T-helper 9 cell (primary cell): ENCODE measurements at places on chromosomes 16 and 17.

DNA sequence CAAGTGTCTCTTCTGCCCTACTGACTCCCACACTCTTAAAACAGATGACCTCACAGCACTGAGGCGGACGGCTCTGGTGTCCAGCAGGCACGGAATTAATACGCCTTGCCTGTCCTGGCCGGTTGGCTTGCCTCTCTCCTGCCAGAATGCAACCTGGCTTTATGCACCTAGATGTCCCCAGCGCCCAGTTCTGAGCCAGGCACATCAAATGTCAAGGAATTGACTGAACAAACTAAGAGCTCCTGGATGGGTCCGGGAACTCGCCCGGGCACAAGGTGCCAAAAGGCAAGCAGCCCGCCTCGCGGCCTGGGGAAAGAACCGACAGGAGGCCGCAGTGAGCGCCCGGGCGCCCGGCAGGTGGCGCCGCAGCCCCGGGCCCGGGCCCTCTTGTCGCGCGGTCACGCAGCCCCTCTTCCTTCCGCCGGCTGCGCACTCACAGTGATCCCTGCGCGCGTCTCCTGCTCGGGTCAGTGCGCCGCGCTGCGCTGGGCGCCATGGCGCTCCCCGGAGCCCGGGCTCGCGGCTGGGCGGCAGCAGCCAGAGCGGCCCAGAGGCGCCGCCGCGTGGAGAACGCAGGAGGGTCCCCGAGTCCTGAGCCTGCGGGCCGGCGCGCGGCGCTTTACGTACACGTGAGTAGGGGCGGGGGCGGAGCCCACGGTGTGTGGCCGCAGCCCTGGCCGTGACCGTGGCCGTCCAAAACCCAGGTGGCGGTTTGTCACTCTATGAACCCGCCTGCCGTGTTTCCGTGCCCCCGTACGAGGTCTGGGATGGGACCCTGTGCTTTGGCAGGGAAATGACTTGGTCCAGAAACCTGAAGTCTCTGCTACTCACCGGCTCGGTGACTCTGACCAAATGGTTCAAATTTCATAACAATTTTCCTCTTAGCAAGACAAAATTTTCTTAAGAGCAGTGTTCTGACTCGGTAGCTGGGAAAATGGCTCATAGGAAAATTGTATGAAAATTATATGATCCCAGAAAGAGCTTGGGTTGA lies at the start of gene RSAD1:
Gene RSAD1 (plus strand): TSS at position 470 of the 991 bp plus-strand sequence. CDS start 25 bp downstream, at position 495.
- peak; percentile 71 for DNase-seq

- no peak for DNase-seq
These were observed 45.2 kb upstream of the STAC2 start for GRCh38 chr17:39270923-39271322.

- no peak for DNase-seq
These were observed 94.2 kb downstream of the NTN1 start for GRCh38 chr17:9115214-9116191.

GRCh38 chr16:12971241-12971640 lies 69.8 kb downstream of the SHISA9 start:
- no peak for DNase-seq

- no peak for DNase-seq
These were observed 33.1 kb upstream of the COL1A1 start for GRCh38 chr17:50234581-50234980.

GRCh38 chr17:43389046-43389947 lies 9.5 kb upstream of the ARL4D start:
- DNase-seq = peak; percentile 75
